Smooth muscle cell of the pulmonary artery (primary cell): ENCODE measurements at places on chromosomes 11 and 22. TPM values are rescaled to one million over a fixed set of nuclear protein-coding genes. Genes with fewer than 3 reads are reported as not detected.

OR8G5 gene
- total RNA-seq = not detected in 2 replicates

PHOX2A gene
- total RNA-seq = not detected in 2 replicates

KRTAP5-2 gene
- total RNA-seq = not detected in 2 replicates

LARGE2 gene
- not detected in 2 replicates for total RNA-seq

PHLDB1 gene
- 157 and 161 TPM in 2 replicates for total RNA-seq

MAPK12 gene
- total RNA-seq = 11.7 and 35.3 TPM in 2 replicates

CRYBA4 gene
- not detected in 2 replicates for total RNA-seq

APOC3 gene
- total RNA-seq = not detected in 2 replicates
